ENCODE measurements at places on chromosomes 1 and 21.

DNA sequence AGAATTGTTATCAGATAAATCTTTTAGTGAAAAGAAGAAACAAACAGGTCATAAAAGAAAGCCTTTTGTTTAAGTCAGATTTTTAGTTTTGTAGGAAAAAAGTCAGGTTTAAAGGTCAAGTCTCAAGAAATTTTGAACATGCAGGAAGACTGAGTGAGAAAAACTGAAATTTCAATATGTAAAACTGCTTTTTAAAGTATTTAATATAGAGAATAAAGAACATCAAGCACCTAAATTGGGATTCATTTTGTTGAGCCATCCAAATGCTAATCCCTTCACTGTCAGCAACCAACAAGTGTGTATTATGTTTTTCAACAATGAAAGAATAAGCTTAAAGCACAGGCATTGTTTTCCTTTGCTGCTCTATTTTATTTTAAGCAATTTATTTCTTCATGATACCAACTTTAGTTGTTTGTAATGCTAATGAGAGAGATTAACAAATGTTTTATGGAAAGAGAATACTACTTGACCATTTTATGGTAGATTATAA, 114.9 kb upstream of the SERTAD4 start:
- no peak for DNase-seq

- peak; percentile 25 for DNase-seq
Measured at GRCh38 chr1:210467440-210468043, 138.8 kb downstream of the HHAT start.

- no peak for DNase-seq
Measured at GRCh38 chr1:54546651-54547401, 1.2 kb upstream of the ACOT11 start.

- DNase-seq, result no peak
Measured at GRCh38 chr1:89602871-89603404, 30.0 kb upstream of the LRRC8C start.

DNA sequence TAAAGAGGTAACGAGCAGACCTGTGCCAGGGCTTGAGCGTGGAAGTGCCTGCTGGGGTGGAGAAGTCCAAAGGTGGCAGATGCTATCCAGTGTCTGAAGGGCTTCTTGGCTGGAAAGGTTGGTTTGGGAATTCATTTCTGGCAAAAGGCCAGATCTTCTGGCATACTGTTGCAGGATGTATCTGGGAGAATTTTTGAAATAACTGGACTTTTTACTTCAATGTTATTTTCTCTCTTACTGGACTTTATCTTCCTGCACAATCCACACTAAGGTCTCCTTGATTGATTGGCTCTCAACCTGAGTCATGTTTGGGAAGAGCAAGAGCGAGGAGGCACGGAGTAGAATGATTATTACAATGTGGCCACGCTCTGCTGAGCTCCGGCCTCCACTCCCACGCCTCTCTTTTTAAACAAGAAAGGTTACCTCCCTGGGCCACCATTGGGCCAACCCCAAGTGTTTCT, 278.4 kb downstream of the TM2D1 start:
- no peak for DNase-seq

DNA sequence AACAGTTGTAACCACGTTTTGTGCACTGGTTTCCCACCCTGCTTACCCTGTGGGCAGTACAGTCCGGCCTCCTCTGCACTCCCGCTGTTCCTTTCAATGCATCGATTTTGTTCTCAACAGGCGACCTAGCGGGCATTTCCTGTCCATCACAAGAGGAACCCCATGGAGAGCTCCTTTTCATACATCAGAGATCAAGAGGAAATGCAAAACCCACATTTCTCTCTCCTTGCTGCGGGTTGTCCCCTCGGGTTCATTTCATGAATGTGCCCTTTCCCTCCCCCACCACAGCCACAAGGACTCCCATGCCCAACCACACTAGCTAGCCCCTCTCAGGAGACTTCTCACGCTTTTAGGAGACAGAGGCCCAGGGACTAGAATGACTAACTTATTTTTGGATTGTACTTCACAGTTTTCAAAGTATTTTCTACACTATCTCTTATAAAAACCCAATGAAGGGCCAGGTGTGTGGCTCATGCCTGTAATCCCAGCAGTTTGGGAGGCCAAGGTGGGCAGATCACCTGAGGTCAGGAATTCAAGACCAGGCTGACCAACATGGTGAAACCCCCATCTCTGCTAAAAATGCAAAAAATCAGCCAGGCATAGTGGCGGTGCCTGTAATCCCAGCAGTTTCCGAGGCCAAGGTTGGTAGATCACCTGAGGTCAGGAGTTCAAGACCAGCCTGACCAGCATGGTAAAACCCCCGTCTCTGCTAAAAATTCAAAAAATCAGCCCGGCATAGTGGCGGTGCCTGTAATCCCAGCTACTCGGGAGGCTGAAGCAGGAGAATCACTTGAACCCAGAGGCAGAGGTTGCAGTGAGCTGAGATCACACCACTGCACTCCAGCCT, 18.4 kb downstream of the ATP1A4 start:
- DNase-seq, result no peak

DNA sequence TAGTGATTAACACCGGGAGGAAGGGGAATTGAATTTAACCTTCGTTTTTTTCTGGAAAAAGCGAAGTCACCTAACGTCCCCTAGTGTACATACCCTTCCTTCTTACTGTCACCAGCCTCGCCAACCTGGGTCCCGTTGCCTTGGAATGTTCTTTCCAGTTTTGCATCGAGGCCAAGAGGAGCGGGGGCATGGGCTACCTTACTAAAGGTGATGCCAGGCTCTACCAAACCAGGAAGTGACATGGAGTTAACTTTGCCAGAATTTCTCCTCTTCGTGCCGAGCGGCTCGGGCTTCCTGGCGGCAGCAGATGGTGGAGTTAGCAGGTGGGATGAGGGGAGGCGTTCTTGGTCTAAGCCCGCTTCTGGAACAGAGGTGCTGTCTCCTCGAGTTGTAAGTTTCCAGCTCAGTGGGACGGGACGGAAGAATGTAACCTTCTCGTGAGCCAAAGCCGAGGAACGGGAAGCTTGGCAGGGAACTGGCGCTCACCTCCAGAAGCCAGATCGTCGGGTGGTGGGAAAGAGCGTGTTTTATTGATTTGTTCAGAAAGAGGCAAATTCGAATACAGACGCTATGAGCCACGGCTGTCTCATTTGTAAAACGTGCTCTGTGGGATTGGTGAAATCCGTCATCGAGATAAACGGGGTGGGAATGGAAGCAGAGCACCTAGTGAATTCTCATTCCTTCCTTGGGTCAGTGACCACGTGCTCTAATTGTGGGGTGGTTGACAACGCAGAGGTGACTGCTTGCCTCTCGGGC, 486 bp downstream of the NIPAL3 start:
- no peak for DNase-seq

GRCh38 chr1:41580520-41581172, 96.2 kb upstream of the EDN2 start:
- no peak for DNase-seq

DNA sequence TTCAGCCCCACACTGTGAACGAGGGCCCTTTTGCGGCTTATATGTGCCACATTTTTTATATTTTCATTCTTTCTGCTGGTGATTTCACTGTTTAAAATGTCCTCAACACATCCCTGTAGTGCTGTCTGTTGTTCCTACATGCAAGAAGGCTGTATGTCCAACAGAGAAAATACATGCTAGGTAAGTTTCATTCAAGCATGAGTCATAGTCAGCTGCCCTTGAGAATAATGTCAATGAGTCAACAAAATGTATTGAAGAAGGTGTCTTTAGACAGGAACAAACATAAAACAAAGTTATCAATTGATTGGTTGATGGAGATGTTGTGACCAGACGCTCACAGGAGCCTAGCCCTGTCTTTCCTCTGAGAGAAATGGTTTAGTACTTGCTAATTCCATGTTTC, 553.4 kb downstream of the PLPP3 start:
- no peak for DNase-seq

DNA sequence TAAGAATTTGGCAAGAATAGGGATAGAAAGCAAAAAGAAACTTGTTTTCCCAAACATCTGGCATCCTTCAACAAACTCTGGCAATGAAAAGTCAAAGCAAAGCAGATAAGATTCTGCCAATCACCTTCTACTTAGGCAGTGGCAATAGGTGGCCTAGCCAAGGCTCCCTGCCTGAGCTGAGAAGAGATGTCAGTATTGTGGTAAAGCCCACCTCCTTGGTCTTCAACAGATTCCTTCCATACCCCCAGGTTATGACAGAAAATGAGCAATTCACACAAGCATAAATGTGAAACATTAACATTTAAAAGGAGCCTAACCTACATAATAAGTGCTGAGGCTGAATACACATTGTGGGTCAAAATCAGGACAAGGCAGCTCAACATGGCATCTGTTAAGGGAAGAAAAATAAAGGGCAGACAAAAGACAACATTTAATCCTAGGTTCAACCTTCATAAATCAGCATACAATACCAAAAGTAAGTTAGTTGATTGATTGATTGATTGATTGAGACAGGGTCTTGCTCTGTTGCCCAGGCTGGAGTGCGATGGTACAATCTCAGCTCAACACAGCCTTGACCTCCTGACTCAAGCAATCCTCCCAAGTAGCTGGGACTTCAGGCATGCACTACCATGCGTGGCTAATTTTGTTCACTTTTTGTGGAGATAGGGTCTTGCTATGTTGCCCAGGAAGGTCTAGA, 123.1 kb downstream of the AKT3 start:
- no peak for DNase-seq

- DNase-seq, result no peak
Measured at GRCh38 chr1:55741516-55741915, 526.4 kb upstream of the USP24 start.
